Stimulated activated CD8-positive, alpha-beta memory T cell treated with anti-CD3 and anti-CD28 coated beads, Interleukin-15, amount 100 ng/mL, for 24 hours (primary cell): ENCODE measurements at places on chromosomes 3 and 15.

GRCh38 chr3:130081351-130081881 is at the start of gene ALG1L2:
TSS of gene ALG1L2 (plus strand) at chr3:130081831. CDS start at chr3:130082017, 186 bp downstream.
- no peak for DNase-seq

DNA sequence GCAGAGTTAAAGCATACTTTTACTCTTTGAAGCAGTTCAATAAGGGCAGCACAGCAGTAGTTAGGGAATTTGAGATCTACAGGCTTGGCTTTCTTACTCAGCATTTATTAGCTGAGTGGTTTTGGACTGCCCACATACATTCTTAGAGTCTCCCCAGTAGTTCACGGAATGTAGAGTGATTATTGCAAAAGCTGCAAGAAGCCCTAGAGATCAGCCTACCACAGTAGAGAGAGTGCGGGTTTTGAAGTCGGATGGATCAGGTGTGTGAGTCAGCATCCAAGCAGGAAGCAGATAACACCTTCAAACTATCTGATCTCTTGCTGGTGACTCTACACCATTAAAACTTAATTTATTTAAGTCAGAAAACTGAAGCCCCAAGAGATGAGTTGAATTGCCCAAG is 171.9 kb downstream of the SYNPR start:
- DNase-seq = no peak

- DNase-seq = no peak
These were observed 6.2 kb downstream of the DLG1 start for GRCh38 chr3:197292083-197292646.

DNA sequence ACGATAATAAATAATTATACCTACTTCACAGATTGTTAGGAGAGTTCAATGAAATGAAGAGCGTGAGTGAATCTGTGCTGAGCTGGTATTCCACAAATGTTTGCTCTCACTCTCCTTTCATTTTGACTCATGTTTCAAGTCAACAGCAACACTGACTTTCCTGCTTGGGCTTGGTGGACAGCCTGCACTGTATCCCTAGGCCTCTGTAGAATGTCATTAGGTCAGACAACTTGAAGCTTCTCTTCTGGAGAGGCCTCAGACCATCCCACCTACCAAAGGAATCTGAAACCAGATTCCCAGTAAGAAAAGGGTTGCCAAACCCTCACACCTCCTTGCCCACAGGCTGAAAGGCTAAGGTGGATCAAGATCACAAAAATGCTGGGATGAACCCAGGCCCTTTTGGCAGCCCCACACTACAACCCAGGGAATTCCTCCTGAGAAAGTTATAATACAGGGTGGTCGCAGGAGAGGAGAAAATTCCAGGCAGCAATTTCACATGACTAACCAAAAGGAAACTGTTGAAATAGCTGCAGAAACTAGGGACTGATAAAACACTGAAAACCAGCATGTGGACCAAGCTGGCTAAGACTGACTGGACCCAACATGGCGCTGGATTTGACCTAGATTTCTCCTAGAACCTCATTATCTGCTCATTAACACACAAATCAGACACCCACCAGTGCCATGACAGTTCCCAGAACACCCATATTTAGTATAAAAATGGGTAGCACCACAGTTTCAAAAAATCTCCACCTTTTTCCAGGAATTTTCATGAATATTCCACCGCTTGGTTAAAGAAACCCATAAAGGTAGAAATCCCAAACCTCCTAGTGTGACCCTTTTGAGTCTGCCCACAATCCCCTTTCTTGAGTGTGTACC is 57.0 kb upstream of the ZNF148 start:
- no peak for DNase-seq

GRCh38 chr3:189316296-189317019 is 144.7 kb downstream of the TPRG1 start:
- no peak for DNase-seq

- no peak for DNase-seq
These were observed 54.7 kb downstream of the NR2F2 start for GRCh38 chr15:96385195-96385594.

GRCh38 chr3:160482796-160483195 is 33.2 kb upstream of the TRIM59 start:
- DNase-seq = no peak

- no peak for DNase-seq
These were observed 34.4 kb upstream of the SLCO2A1 start for GRCh38 chr3:134064081-134064480.

DNA sequence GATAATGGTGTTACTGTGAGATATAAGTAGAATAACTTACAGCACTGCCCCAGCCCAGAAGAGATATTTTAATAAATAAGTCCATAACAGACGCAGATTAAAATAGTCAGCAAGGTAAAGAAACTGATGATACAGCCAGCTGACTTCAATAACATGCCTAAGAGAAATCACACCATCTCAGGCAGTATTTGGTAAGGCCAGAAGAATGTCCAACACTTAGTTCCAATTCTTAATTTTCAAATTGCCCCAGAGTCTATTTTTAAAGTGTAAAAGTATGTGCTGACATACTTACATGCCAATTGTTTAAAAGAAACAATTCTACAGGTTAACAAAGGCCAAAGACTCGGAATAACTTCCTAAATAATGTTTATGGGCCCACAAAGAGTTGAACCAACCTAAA is 1.6 kb downstream of the GNB4 start:
- DNase-seq = no peak

DNA sequence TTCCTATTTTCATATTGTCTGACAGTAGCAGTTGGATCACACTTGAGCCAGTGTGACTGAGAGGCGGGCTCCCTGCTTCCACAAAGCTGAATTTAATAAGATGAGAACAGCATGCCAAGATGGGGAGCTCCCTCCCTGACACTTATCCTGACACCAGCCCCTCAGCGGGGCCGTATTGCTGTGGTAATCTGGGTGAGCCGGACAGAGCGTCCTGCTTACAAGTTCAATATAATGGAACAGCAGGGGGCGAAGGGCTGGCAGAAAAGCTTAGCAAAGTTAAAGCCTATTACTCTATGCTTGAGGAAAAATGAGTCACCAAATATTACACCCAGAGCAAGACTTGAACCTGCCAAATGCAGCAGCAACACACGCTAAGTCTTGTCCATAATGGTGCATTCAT is 163.8 kb upstream of the CMC1 start:
- DNase-seq = no peak

GRCh38 chr3:10321630-10322351 is 879 bp upstream of the SEC13 start:
- DNase-seq = no peak

DNA sequence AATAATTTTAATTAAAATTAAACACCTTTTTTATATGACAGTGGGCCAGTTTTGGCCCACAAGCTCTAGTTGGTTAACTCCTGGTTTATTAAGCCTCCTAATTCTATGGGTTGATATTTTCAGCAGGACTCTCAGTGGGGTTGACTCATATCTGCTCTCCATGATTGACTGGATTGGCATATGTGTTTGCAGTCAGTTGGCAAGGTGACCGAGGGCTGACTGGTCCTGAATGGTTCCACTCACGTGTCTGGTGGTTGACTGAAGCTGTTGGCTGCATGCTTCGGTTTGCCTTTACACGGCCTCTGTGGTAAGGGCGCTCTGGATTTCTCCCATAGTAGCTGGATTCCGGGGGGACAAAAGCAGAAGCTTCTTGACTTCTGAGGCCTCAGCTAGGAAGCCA is 65.3 kb upstream of the ZNF280D start:
- no peak for DNase-seq

- DNase-seq = no peak
These were observed 16.7 kb downstream of the BLOC1S6 start for GRCh38 chr15:45603881-45604280.

DNA sequence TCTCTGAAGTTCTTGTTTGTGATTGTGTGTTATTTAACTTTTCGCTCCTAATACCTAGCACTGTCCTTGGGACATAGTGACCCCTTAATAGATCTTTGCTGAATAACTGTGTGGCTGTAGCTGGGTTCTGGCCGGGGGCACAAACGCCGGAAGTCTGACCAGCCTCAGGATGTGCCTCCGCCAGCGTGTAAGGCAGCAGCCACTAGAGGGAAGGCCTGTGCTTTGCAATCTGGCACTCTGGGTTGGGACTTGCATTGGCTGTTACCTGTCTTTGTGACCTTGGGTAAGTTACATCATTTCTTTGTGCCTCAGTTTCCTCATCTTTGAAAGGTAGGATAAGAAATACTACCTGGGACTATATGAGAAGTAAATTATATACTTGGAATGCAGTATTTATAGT is 158.7 kb downstream of the GHSR start:
- DNase-seq = no peak

GRCh38 chr15:92747047-92747446 is 91.5 kb upstream of the FAM174B start:
- DNase-seq = no peak

- DNase-seq = no peak
These were observed 57.5 kb upstream of the TRPM1 start for GRCh38 chr15:31158858-31159569.

DNA sequence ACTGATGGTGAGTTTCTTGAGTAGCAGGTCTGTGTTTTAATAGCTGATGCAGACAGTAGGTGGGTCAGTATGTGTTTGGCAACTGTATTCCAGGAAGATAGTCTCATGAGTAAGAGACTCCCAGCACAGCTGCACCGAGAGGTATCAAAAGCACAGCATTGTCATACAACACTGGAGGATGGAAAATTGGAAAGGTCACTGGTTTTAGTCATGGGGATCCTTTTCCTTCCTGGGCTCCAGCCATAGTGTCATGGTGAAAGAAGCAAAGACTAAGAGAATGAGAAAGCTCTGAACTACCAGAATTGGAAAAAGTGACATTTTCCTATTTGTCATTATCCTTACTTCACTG is 61.5 kb downstream of the P3H2 start:
- DNase-seq = no peak

DNA sequence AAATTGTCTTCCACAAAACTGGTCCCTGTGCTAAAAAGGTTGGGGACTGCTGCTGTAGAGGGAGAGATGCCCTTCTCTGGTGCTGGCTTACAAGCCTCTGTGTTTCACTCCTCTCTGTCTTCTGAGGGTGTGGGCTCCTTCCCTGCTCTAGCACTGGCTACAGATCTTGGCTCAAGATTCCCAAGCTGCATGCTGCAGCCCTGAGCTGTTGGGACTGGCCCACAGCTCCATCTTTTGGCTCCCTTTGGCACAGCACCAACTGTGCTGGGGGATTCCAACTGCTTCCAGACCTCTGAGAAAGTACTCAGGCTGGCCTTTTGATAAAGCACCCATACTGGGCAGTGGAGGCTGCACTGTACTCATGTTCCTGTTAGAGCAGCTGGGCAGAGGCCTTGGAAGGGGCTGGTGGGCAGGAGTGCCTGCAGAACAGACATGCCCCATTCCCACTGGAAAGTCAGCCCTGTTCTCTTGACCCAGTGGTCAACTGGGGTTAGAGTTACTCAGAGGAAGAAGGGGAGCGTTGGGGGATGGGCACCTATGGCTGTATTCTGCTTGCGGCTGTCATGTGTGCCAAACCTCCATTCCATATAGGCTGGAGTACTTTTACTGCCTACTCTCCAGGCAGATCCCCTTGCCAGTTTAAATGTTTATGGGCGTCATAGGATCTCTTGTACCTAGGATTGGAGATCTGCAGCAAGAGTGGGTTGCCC is 55.7 kb downstream of the GALK2 start:
- DNase-seq = no peak

- no peak for DNase-seq
These were observed 17.1 kb downstream of the CTXND1 start for GRCh38 chr15:80234883-80235282.

DNA sequence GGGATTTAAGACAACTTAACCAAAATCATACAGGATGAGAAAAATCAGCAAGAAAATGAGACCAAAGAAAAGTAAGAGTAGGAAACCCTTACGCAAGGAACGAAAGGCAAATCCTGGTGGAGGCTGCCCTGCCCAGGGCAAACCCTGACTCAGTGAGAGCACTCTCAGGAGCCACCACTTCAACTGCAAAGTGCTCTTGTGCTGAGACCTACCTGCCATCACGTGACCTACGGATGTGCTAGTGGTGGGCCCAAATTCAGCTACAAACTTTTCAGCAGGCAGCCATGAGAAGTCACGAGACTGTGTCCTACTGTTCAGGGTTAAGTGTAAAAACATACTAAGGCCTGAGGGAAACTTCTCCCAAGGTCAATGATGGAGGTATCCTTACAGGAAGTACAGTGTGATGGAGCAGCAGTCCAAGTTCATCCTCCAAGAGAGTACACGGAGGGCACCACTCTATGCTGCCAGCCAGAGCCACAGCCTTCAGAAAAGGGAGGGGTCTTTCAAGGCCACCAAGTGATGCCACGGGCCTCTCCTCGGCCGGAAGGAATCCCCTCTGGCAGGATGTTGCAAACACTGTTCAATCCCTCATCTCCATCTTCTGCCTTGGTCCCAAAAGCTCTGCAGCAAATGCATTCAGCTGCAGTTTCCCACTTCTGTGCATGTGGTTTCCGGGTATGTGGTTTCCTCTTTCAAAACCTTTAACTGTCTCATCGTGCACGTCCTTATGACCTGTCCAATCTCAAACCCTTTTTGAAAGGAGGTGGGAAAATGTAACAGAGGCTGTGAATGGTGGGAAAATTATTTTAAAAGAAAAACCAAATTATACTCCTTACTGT is 9.5 kb downstream of the CHSY1 start:
- DNase-seq = no peak

- DNase-seq = no peak
These were observed 137.6 kb downstream of the SI start for GRCh38 chr3:164940745-164941144.

DNA sequence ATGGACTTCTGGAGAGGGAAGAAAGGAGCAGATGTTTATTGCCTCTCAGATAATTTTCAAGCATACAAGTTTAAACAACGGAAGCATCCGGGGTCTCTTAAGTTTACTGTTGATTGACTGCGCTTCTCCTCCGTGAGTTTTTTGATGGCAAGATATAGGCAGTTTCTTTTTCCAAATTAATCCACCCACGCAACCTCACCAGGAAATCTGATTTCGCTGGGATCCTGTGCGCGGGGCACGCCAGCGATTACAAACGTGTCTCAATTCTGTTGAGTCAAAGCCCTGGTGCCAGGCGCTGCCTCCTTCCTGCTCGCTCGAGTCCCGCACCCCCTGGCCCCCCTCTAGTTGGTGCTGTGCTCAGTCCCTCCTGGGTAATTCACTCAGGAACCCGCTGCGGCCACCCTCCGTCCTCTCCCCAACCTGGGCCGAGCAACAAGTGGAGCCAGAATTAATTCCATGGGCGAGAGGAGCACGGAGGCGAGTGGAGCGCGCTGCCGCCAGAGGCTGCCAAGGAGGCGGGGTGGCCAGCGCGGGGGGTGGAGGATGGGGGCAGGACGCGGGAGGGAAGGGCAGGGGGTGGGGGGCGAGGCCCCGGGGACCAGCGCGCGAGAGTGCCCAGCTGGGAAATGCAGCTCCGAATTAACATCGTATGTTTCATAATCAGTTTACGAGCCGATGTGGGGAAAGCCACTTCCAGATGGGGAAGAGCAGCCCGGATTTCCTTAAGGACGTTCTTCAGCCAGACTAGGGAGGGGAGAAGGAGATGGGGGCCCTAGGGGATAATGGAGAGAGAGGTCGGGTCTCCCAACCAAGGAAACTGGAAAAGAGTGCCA is 6.0 kb downstream of the WNT5A start:
- DNase-seq = no peak

DNA sequence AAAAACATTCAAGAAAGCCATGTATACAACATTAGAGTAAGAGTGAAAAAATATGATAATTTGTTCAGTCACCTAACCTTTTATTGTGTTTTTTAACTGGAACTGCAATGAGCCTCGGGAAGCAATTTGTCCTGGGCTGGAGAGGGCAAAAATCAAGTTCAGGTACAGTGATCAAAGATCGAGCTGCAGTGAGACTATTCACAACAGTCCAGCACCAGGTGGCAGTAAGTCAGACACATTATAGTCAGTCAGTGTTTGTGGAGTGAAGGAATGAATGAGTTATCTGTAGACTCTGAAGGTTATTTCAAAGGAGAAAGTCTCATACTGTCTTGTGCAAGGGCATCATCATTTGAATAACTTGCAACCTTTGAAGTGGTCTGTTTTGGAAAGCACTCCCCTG is 116.6 kb downstream of the CHDH start:
- no peak for DNase-seq
